ENCODE measurements at places on chromosomes 4 and X. TPM values are rescaled to one million over a fixed set of nuclear protein-coding genes. Genes with fewer than 3 reads are reported as not detected.
A peak's percentile ranks its signal among the peaks of the same experiment; 100 is the strongest.

Gene NDNF
- 78.8 TPM for polyA plus RNA-seq

Gene EFHC2
- polyA plus RNA-seq, result 10.4 TPM

DNA sequence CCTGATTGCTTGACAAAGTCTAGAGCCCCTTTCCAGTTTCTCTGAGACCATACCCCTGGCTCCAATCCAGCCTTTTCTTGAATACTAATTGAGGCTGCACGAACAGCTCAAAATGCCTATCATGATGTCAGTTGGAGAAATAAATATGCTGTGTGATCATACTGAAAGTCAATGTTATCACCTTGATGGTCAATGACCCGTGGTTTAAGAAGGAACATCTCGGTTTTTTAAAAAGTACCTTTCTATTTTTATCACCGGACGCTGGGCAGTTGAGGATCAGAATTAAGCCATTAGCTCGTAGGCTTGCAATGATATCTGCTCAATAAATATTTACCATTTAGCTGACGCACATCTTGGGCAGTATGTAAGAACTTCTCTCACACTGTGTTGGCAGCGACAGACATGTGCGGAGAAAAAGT is 852 bp upstream of the WDR44 start:
- DNase-seq, result no peak

- no peak for DNase-seq
These were observed 251.1 kb upstream of the DIAPH2 start for GRCh38 chrX:96433409-96434077.

DNA sequence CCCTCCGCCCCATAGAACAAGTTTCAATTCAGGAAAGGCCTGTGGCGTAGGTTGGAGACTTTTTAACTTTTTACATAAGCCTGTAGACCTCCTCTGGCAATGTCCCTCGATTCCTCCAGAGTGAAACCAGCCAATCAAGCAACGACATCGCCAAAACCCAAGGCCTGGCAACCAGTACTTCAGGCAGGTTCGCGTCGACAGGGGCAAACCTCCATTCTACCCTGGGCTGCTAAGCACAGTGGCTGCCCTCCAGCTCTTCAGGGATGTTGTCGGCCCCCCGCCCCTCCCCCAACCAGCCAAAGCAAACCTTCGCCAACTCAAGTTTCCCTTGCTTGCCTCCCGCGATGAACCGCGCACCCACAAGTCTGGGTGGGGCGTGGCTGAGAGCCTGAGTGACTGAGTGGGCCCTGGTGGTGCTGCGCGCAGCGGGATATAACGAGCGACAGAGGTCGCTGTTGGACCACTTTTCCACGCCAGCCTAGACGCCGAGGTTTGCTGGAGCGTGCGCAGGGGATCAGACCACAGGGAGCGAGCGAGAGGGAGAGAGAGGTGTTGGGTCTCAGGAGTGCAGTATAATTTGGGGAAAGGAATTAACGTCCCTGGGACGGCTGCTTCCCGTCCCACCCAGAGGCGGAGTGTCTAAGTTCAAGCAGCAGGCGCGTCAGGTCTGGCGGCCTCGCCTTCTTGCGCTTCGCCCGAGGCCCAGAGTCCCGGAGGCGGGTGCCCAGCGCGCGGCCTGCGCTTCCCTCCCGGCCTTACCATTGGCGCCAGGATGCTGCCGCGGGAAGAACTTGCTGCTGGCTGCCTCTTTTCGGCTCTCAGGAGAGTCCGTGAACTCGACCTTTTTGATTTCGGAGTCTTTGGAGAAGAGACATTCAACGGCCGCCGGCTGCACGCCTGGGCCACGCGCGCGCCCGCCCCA is 9.0 kb upstream of the PITX2 start:
- DNase-seq, result peak; percentile 81

Gene FGD1
- polyA plus RNA-seq, result 22.7 TPM

GRCh38 chr4:157220371-157220881 is at the start of gene GRIA2:
TSS of gene GRIA2 (plus strand) at chr4:157220728. CDS start at chr4:157221043, 315 bp downstream.
- peak; percentile 80 for DNase-seq
